ENCODE measurements at places on chromosomes 13 and 19.

DNA sequence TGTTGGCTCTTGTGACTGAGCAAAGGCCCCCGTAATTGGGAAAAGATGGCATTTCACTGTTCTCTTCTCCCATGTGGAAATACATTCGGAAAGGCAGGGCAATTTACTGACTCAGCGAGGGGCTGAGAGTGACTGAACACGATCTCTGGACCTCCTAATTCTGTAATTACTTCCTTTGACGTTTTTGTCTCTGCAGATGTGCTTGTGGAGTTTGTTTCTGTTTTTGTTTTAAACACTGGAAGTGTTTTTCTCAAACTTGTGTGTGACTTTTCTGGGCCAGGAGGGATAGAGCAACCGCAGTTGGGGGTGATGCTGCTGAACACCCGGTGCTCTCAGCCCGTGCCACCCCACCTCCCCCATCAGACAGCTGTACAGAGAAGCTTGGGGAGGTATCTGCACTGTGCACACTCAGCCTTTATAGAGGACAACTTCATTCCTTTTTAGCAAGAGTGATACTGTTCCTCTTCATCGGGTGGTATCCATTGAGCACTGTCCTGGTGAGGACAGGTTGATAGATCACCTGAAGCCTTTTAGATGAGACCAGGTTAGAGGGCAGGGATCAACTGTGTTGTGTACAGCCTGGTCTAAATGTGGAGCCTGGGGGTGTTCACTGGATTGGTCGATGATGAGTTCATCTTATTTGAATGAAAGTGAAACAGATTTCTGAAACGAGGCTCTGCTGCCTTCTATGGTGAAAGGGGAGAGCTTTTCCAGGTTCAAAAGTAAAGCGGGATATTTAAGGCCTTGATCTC lies 117.4 kb downstream of the ESD start:
- peak; percentile 69 for DNase-seq

GRCh38 chr13:30870049-30870884 lies 35.8 kb upstream of the MEDAG start:
- peak; percentile 98 for DNase-seq

- no peak for DNase-seq
Observed at GRCh38 chr13:22486490-22486889, 694.3 kb upstream of the SGCG start.

- no peak for DNase-seq
Observed at GRCh38 chr19:15934332-15935078, at the start of gene CYP4F11. Gene CYP4F11, minus strand, starts transcription at chr19:15934529. Its CDS starts 121 bp downstream, at chr19:15934408.

DNA sequence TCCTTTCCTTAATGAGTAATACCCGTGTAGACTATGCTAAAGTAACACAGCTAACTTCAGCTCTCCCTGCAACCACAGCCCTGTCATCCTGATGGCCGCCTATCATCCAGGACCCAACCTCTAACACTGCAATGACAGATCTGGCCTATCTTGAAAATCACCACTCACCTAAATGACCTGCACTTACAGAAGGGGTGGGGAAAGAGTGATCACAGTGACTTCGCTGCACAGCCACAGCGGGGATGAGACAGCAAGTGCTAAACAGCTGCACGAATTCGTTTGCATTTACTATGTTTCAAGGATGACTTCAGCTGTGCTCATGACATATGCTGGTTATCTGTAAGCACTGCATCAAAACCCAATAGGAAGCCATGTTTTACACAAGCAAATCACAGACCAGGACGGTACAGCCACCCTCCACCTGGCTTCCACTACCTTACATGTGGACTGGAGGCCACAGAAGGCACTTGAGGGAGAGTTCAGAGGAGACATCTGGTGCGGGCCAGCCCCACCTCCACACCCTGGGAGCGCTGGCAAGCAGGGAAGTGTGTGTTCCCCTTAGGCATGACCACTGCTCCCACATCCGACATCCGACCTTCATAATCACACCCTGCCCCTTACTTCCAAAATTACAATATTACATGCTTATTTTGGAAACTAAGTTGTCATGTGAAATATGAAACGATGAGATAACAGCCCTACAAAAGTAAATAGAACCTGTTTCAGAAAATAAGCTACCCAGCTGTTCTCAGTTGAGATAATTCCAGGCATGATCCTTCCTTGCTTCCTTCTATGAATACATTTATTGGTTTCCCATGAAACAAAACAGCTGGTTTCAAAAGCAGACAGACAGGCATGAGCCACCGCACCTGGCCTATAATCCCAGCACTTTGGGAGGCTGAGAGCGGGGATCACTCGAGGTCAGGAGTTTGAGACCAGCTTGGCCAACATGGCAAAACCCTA lies 95.7 kb downstream of the STK24 start:
- DNase-seq = peak; percentile 64

DNA sequence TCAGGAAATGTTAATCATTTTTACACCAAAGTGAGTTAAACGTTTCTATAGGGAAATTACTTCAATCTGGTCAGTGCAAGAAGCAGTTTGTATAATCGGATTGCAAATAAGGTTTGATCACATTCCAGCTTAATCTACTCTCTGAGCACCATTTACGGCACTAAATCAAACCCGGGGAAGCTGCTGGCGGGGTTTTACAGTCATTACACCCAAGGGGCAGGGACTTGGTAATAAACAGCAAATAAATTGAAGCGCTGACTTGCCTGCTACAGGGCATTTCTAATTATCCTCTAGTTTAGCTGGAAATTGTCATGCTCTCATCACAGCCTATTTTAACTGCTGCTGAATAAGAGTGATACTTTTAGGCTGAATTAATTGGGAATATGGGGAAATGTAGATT lies 152.1 kb upstream of the SOX21 start:
- DNase-seq = no peak
